ENCODE measurements at places on chromosomes 12 and 14.

- DNase-seq, result no peak
These were observed 242.2 kb downstream of the DPF3 start for GRCh38 chr14:72651714-72652113.

- no peak for DNase-seq
These were observed 63.6 kb upstream of the DLK1 start for GRCh38 chr14:100662879-100663760.

DNA sequence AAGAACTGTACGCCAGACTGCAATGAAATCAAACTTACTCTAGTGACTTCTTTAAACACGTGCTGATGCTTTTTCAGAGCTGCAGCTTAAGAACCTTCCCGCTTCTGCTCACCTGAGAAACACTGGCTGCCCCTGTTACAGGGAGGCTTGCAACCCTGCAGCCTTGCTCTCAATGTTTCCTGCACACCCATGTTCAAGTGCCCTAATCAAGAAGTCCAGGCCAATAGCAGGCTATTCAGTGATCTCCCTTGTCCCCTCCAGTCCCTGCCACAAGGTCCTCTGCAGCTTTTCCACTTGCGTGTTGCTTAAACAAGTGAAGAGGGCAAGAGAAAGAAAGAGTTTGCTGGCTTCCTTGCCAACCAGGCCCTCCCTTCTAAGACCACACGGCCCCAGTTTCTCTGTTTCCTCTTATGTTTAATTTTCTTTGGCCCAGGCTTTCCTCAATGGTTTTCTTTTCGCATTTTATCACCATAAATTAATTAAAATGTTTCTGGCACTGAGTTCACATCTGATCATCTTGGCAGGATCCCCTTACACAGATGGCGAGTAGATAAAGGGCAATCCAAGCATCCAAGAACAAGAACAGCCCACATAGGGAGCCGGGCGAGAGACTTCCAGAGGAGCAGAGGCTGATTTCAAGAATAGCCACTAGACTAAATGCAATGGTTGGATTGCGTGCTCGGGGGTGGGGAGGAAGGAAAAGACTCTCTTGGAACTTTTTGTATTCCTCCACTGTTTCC, 82.3 kb upstream of the CDKN3 start:
- DNase-seq, result no peak

- no peak for DNase-seq
These were observed 49.9 kb downstream of the TESC start for GRCh38 chr12:117049295-117049694.

DNA sequence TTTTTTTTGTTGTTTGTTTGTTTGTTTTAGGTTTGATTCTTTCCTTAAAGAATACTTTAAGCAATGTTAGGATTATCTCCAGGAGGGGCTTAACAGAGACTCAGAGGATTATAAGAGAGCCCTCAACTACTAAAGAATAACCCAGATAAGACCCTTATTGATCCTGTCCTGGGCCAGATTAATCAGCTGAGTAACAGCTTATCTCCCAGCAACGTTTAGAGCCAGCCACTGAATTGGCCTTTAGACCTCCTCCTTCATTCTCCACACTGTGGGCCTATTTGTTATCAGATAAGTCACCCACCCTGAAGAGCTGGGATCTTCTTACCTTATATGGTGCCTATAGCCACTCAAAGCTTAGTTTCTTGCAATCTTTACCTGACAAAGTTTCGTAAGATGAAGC, 71.1 kb downstream of the FIGNL2 start:
- no peak for DNase-seq

Data from right renal cortex interstitium (tissue), 3 donors.